CD4-positive, alpha-beta memory T cell (primary cell): ENCODE measurements at places on chromosomes 12 and 14. TPM values are rescaled to one million over a fixed set of nuclear protein-coding genes. Genes with fewer than 3 reads are reported as not detected.

Gene CNTN1
- total RNA-seq: not detected

Gene PTPN6
- 199 TPM for total RNA-seq

Gene WNT1
- 2.8 TPM for total RNA-seq

Gene MMP14
- 3.0 TPM for total RNA-seq

Gene SIX6
- total RNA-seq: not detected

Gene SLC25A21
- not detected for total RNA-seq

Gene ARF3
- 69.8 TPM for total RNA-seq

Gene HVCN1
- 7.8 TPM for total RNA-seq

Gene ARHGDIB
- total RNA-seq: 717 TPM

Gene MANSC1
- total RNA-seq: 0.35 TPM

Gene CLEC14A
- total RNA-seq: not detected

Gene ENDOU
- not detected for total RNA-seq

Gene KCNC2
- total RNA-seq: not detected

Gene KRT83
- not detected for total RNA-seq

Gene SMIM41
- not detected for total RNA-seq

Gene YAF2
- total RNA-seq: 40.0 TPM

Gene COX8C
- not detected for total RNA-seq

Gene CLEC6A
- not detected for total RNA-seq

Gene TMPRSS12
- total RNA-seq: not detected

Gene ADAMTS20
- total RNA-seq: not detected

Gene RAD9B
- total RNA-seq: 2.1 TPM

Gene GLI1
- 0.30 TPM for total RNA-seq

Gene RPS6KL1
- 2.9 TPM for total RNA-seq

Gene SERPINA10
- not detected for total RNA-seq

Gene OR6C6
- total RNA-seq: not detected

Gene ABCB9
- total RNA-seq: 7.1 TPM

Gene TPPP2
- total RNA-seq: not detected

Gene SSTR1
- total RNA-seq: not detected

Gene NGDN
- 60.7 TPM for total RNA-seq

Gene RTN1
- not detected for total RNA-seq

Gene MYH7
- total RNA-seq: not detected

Gene RGS6
- total RNA-seq: 0.32 TPM

Gene PPP4R4
- 6.3 TPM for total RNA-seq

Gene PRORP
- total RNA-seq: 39.4 TPM

Gene ZFYVE1
- 18.7 TPM for total RNA-seq

Gene GYS2
- total RNA-seq: 0.32 TPM

Gene VCPKMT
- 17.3 TPM for total RNA-seq

Gene ZDHHC22
- total RNA-seq: not detected

Gene KRT78
- total RNA-seq: not detected

Gene MTA1
- total RNA-seq: 123 TPM

Gene MYH6
- total RNA-seq: not detected

Gene USP44
- total RNA-seq: 5.4 TPM

Gene KRT85
- total RNA-seq: not detected

Gene KRT2
- total RNA-seq: 0.39 TPM

Gene CLEC2A
- not detected for total RNA-seq

Gene KRT79
- total RNA-seq: not detected

Gene TAPBPL
- total RNA-seq: 66.4 TPM

Gene NUAK1
- not detected for total RNA-seq

Gene TAS2R14
- 2.2 TPM for total RNA-seq

Gene GLIPR1L1
- total RNA-seq: not detected

Gene KRT82
- total RNA-seq: not detected

Gene NRL
- 4.5 TPM for total RNA-seq
